ENCODE measurements at places on chromosomes 7 and 10.

- DNase-seq: no peak
These were observed 13.5 kb downstream of the GCK start for GRCh38 chr7:44175730-44176129.

DNA sequence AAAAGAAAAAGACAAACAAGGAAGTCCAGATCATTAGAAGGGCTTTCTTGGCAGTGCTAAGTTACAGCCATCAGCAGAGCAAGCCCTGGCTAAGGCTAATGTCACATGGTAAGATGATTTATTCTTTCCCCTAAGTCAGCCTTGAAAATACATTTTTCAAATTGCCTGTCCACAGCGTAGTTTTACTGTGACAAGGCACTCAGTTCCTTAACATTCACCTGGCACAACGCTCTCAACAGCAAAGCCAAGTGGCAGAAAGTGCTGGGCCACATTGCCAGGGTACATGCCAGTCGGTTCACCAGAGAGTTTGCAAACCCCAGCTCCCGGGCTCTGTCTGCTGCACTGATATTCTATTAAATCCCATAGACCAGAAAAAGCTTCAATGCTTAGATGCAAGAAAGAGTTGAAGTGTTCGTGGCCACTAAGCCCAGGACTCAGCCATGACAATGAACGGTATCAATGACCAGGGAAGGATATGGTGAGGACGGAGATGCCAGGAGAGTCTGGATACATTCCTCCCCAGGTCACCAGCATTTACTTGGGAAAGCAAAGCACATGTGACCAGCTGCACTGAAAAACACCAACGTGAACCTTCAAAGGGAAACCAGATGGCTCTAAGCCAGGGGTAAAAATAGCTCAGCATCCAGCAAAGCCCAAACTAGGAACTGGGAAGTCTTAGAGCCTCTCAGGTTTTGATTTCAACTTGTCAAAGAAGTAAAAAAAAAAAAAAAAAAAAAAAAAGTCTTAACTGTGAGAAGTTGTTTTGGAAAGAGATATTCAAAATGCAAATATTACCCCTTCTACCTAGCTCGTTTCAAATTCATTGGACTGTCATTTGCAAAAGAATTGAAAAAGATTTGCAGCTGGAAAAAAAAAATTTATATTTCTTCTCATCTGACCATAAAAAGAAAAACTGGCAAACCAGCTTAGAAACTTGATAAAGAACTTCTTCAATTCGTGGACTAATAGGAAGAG lies 23.9 kb upstream of the MPP7 start:
- DNase-seq: no peak

GRCh38 chr10:74674927-74675326 lies 151.5 kb upstream of the KAT6B start:
- DNase-seq: no peak

- DNase-seq: no peak
These were observed 134.8 kb downstream of the PCDH15 start for GRCh38 chr10:54666192-54666591.

GRCh38 chr10:23512355-23513058 lies 73.6 kb downstream of the OTUD1 start:
- peak; percentile 72 for DNase-seq

DNA sequence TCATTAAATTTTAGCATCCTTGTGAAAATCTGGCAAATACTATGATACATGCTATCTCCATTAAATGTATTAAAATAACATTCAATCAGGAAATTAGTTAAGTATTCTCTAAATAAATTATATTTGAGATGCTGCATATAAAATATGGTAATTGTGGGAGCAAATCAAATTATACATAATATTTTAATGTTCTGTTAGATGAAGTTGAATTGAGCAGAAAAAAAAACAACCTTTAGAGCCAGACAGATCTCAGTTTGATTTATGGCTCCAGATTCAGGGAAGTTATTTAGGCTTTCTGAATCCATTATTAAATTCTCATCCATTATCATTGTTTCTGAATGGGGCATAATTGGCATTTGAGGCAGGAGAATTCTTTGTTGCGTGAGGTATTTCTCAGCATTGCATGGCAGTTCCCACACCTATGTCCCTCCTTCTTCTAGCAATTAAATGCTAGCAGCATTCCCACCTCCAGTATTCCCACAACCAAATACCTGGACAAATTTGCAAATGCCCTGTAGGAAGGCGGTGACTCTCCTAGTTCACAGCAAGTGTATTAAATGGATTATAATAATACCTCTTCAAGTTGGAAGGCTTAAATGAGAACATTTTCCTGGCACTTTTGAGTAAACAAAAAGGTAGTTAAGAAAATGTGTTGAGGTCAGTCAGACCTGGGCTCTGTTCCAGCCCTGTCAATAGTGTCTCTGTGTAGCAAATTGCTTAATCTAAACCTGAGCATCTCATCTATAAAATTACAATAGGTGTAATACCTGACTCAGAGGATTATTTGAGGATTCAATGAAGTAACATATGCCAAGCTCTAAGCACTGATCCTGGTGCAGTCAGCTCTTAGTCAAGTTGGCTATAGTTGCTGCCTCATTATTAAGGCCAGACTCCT lies 108.9 kb downstream of the RNLS start:
- DNase-seq: no peak

- DNase-seq: no peak
These were observed 12.0 kb downstream of the IFRD1 start for GRCh38 chr7:112462236-112462635.
